ENCODE measurements at places on chromosomes 11 and 22.
A peak's percentile ranks its signal among the peaks of the same experiment; 100 is the strongest.

DNA sequence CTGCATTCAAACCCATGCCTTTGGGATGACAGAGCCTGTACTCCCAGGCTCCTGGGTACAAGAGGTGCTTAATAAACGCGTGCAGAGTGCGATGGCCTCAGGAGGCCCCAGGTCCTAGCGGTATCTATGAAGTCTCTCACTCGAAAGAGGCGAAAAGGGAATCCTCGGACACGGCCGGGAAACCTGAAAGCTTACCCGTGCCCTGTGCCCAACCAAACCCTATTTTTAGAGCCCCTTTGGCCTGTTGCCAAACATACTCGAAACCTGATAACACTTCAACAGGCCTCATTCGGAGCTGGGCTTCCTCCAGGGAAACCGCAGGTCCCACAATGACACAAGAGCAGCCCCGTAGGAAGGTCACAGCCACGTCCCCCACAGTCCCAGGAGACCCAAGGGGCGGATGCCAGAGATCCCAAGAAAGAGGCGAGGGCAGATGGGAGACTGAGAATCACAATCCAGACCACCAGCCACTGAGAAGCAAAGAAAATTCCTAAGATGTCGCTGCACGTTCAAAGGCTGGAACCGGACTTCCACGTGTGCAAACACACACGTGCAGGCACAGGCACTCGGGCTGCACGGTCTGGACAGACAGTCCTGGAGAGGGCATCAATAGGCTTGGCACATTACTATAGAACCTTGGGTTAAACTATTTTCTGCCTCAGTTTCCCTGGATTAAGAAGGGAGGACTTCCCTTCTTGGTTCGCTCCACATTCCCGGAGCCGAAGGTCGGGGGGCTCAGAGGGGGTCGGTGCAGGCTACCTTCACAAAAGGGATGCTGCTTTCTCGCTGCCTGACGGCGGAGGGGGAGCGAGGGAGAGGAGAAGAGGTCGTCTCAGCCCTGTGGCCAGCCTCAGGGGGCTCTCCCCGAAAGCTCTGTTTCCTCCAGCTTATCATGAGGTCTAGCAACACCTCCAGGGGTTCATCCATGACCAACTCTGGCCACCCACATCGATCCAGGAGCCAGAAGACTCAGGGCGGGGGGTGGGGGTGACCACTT is 8.2 kb downstream of the PDGFB start:
- no peak for DNase-seq

DNA sequence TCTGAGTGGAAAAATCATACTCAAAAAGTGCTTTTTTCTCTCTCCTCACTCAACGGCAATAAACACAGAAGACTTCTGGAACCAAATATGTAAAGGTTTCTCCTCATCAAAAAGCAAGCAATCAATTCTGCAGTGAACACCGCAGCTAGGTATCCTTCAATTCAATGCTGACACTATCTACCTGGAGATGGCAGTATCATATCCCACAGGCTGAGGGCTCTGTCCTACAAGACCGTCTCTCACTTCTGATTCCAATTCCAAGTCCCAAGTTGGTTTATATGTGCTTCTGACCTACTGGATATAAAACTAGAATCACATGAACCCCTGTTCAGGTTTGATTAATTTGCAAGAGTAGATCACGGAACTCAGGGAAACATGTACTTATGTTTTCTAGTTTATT is 59.7 kb upstream of the LUZP2 start:
- DNase-seq, result no peak

- no peak for DNase-seq
These were observed 11.7 kb downstream of the POU2AF3 start for GRCh38 chr11:111310088-111310487.

DNA sequence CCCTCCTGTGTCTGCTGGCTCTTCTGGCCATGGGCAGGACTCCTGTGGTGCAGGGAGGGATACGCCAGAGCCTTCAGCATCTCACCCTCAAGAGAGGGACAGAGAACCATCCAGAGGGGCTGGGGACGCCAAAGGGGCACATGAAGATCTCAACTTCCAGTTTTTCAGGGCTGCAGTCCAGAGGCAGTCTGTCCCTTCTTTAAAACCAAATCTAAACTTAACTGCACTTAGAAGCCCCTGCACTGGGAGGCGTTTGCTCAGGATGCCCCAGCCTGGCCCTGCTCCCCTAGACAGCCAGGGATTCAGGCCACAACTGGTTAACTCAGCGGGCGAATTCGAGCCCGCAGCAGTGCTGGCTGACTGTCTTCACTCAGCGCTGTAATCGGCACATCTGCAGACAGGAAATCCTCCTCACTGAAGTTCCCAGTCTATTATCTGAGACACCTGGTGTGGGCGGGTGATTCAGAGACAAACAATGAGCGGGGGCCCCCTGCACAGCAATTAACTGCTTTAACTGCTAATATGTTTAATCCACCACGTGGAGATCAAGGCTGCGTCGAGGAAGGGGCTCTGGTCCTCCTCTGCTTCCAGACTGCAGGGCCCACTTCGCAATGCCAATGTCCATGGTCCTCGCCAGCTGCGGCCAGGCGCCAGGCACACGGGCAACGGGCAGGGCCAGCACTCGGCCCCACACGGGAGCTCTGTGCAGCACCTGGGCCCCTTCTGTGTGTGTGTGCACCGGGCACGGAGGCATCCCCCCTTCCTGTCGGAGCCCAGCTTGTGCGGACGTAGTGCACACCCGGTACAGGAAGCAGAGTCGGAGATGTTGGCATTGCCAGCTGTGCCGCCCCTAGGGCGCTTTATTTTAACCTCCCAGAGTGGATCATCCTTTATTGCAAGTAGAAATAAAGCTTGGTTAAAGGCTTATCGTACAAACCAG is 36.9 kb upstream of the GNB1L start:
- no peak for DNase-seq

DNA sequence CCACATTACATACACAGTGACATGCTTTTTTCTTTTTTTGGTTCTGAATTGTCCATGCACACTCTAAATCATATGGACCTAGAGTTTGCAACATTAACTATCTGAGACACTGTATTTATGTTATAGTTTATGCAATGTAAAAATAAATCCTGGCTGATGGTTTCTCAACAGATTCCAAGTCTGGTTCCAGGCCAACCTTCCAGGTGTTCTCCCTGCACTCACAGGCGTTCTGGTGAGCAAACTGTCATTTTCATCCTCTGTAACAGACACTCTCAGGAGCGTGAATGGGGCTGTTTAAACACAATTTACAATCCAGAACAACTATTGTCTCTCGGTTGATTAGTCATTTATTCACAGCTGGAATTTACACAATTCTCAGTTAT is 36.5 kb upstream of the ANKK1 start:
- no peak for DNase-seq

DNA sequence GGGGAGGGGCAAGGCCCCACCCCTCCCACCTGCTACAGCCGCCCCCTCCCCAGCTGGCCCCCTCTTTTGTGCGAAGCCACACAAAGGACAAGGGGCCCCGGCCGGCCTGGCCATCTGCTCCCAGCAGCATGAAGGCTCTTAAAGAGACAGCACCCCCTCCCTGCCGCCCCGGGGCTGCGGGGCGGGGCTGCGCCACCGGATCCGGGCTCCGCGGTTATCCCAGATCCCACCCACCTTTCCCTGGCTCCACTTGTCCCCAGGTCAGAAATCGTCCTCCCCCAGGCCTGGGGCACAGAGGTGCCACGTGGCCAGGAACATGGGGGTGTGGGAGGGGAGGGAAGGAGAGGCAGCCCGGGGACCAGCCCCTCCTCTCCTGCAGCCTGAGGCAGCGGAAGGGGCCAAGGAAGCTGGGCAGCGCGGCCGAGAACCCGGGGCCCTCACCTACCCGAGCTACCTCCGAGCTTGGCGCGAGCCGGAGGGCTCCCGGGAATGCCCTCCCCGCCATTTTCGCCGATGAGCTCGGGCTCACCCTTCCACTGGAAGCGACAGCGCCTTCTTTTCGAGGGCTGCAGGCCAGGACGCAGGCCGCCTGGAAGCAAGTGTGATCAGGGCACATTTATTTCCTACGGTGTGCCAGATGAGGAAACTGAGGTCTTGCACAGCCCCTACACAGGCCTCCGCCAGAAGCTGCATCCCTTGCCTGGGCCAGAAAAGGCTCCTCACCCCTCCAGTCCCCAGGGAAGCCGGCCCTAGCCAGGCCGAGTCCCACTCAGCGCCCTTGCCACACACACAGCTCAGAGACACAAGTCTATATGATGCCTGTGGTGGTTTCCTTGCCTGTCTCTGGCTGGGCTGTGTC is 2.5 kb upstream of the RCOR2 start:
- no peak for DNase-seq

DNA sequence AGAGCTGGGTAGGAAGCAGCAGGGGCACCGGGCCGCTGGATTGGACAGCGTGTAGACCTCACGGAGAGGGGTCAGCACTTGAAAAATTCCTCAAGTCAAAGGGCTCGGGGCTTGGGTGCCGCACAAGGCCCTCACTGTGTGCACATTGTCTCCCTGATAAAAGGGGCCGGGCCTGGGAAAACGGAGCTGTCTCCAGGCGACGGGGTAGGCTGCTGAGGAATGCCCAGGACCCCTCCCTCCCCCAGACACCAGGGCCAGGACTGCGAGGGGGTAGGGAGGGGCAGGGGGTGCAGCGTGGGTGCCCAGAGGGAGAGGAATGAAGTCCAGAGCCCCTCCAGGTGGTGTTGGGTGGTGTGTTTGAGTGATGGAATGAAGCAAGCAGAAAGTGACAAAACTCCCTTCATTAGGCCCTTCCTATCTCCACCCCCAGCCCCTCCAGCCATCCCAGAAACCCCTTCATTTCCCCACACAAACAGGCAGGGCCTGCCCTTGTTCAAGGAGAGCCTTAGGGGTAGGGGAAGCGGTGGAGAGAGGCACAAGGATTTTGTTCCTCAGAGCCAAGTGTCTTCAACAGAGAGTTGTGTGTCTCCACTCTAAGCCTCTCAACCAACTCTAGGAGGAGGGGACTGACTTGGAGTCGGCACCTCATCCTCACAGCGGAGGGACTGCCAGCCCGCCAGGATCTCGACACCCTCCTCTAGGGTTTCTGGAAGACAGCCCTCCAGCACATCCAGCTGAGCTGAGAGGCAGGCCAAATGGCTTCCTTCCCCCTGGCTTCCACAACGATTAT is 63.9 kb downstream of the SYN3 start:
- DNase-seq, result no peak

DNA sequence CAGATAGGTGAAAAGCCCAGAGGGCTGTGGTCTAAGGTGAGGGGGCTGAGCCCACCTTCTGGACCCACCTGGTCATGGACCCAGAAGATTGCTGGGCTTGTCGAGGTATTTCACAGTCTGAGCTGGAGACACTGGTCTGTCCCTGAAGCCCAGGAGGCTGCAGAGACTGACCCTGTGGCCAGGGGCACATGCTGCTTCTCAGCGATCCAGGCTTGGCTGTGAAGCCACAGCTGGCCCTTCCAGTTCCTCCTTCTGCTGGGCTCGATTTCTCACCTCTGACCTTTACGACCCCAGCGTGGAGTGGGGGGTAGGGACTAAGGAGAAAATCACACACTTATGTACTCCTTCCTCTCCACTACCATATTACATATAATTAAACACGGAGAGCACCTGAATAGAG is 88.5 kb downstream of the NECTIN1 start:
- no peak for DNase-seq

DNA sequence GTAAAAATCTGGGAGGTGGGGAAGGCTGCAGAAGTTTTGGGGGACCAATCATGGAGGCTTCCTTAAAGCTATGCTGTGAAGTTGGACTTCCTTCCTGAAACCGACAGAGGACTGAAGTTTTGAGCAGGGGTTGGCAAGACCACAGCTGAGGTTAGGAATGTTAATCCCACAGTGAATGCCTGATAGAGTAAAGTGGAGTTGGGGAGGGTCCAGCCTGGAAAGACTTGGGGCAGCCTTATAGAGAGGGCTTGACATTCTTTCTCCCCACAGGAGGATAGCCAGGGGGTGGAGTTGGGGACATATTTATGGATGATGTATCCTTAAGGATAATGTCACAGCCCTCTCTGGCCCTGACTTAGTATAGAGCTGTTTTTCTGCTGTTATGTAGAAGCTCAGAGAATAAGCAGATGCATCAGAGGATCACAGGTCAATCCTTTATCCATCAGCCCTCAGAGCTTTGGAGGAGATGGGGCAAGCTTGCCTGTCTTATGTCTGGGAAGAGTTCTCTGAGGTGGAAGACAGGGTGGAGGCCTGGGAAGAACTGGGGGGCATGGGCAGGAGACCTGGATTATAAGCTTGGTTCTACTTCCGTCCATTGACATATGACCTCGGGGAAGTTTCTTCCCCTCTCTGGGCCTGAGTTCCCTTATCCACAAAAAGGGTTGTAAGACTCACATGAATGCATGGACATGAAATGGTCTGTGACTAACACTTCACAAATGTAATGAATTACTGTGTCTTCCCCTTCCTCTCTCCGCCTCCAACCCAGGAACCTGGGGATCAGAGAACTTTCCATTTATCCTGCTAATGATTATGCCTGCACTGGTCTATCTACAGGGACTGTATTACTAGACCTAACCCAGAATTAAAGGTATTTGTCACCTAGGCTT is 317.8 kb downstream of the MIAT start:
- DNase-seq, result no peak

GRCh38 chr11:45209891-45210699 is 63.7 kb downstream of the PRDM11 start:
- DNase-seq, result peak; percentile 95

GRCh38 chr11:61853698-61854169 is 25.6 kb downstream of the FADS2 start:
- DNase-seq, result no peak

- DNase-seq, result no peak
These were observed 4.6 kb upstream of the IL17REL start for GRCh38 chr22:50016988-50017700.

DNA sequence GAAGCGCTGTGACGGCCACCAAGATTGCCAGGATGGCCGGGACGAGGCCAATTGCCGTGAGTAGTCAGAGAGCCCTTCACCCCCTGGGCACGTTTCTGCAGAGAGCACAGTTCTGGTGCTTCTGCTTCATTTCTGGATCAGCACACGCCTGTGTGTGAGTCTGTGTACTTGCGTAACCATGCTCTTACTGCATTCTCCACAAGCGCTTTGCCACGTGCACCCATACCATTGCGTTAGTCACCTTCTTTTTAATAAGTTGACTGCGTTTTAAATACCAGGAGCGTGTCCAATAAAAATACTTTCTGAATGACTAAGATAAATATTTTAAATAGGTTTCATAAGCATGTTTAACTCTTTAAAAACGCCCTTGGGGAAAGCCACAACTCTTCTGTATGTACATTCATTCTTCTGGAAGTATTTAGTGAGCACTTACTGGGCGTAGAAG is 143.0 kb upstream of the SORL1-AS1 start:
- no peak for DNase-seq

GRCh38 chr22:20055144-20055543 is 24.9 kb upstream of the DGCR8 start:
- DNase-seq, result no peak

- DNase-seq, result no peak
These were observed 609.9 kb downstream of the BUD13 start for GRCh38 chr11:116162886-116163230.

DNA sequence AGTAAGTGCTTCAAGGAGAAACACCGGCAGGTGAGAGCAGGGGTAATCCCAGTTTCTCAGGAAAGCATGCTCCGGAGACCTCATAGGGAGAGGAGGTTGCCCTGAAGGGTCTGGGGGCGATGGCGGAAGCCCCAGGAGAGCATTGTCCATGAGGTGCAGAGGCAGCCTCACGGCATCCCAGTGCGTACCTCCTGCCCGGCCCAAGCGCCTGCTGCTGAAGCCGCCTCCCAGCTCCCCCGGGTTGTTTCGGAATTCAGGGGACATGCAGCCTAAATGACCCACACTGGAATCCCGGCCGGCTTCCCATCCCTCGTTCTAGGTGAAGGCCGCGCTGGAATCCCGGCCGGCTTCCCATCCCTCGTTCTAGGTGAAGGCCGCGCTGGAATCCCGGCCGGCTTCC is 2.7 kb downstream of the ZBED4 start:
- peak; percentile 51 for DNase-seq

GRCh38 chr11:14645985-14646900 is 2.6 kb downstream of the PDE3B start:
- DNase-seq, result no peak

Measured in adrenal gland (tissue), 19 donors.